ENCODE measurements at places on chromosomes 5 and 9.

- peak; percentile 45 for DNase-seq
Measured at GRCh38 chr9:124282442-124283227, 24.9 kb downstream of the NEK6 start.

GRCh38 chr5:81650987-81651386 is 99.9 kb downstream of the SSBP2 start:
- DNase-seq, result no peak

DNA sequence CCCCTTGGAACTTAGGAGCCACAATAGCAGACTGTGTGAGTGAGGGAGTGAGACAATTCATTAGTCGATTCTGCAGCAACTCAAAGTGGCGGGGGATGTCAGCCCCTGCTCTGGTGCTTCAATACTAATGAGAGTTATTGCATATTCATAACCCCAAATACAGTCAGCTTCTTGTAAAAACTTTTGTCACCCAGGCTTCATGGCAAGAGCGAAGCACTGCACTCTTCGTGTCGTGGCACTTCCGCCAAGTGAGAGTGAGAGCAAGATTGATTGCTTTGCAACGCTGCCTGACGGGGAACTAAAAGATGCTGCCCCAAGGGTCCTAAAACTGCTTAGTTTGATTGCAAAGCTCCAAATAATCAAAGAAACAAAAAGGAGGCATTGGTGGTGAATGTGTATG is 150.9 kb downstream of the NR2F1-AS1 start:
- no peak for DNase-seq

- DNase-seq, result no peak
Measured at GRCh38 chr5:68482199-68482598, 266.6 kb downstream of the PIK3R1 start.

All from fibroblast of the conjunctiva (primary cell).